Suprapubic skin (tissue), 4 donors: ENCODE measurements at places on chromosomes 1 and 21. TPM values are rescaled to one million over a fixed set of nuclear protein-coding genes. Genes with fewer than 3 reads are reported as not detected.

SLC1A7 gene
- total RNA-seq, result not detected

LCE3E gene
- total RNA-seq, result not detected

MSH4 gene
- total RNA-seq, result not detected

NFIA gene
- 54.2 TPM for total RNA-seq

MRPL24 gene
- 33.6 TPM for total RNA-seq

SLC9C2 gene
- not detected for total RNA-seq

ASB17 gene
- total RNA-seq, result not detected

EFNA1 gene
- 88.9 TPM for total RNA-seq

OR2T34 gene
- 2.0 TPM for total RNA-seq

TMEM269 gene
- 0.16 TPM for total RNA-seq

LRRC3 gene
- 3.9 TPM for total RNA-seq

GFI1 gene
- 0.48 TPM for total RNA-seq

VSIG8 gene
- total RNA-seq, result 28.8 TPM

CDK18 gene
- 3.2 TPM for total RNA-seq

TCEA3 gene
- 50.6 TPM for total RNA-seq

TP73 gene
- 24.7 TPM for total RNA-seq

DYRK3 gene
- 4.7 TPM for total RNA-seq

DNA sequence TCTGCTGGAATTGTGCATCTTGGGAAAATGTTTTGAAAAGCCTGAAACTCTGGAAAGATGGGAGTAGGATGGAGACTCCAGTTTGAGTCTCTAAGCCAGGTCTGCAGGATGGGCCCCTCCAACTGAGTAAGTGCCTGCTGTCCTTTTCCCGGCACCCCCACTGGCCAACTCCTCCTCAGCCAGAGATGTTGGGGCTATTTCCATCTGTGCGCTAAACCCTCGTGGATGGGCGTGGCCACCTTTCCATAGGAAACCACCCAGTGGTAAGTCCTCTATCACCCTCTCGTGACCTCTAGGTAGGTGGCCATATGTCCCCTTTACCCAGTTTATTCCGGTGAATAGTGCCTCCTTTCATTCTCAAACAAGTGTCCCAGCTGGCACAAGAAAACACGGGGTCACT is 250.9 kb downstream of the TOMM20 start:
- H3K27me3 ChIP-seq, result no peaks in the 10 kb centered on the region
- no peaks in the 10 kb centered on the region for H3K36me3 ChIP-seq
- peaks cover 19% of the 10 kb centered on the region for H3K4me1 ChIP-seq
- H3K4me3 ChIP-seq, result no peak overlapping the region
- H3K27ac ChIP-seq, result no peak overlapping the region
- DNase-seq, result no peak

- peaks cover 40% of the 10 kb centered on the region for H3K4me1 ChIP-seq
- peak; percentile 49 for DNase-seq
- no peaks in the 10 kb centered on the region for H3K36me3 ChIP-seq
- H3K27me3 ChIP-seq, result no peaks in the 10 kb centered on the region
- H3K27ac ChIP-seq, result no peak overlapping the region
Observed at GRCh38 chr1:109788695-109789521, 25.2 kb upstream of the EPS8L3 start.

DNA sequence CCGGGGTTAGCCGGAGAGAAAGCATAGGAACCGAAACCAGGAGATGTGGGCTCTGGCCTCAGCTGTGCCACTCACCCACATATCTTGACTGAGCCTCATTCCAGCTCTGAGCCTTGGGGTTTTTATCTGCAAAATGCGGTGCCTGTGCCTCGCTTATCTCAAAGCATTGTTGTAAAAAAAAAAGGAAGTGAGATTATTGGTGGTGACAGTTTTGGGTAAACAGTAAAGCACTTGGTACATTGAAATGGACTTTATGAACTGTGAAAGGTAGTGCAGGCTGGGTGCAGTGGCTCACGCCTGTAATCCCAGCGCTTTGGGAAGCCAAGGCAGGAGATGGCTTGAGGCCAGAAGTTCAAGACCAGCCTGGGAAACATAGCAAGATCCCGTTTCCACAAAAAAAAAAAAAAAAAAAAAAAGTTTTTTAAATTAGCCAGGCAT is 3.8 kb downstream of the PTAFR start:
- DNase-seq, result no peak
- no peak overlapping the region for H3K4me3 ChIP-seq
- no peaks in the 10 kb centered on the region for H3K36me3 ChIP-seq
- no peaks in the 10 kb centered on the region for H3K27me3 ChIP-seq
- no peak overlapping the region for H3K27ac ChIP-seq
- H3K4me1 ChIP-seq, result peaks cover 22% of the 10 kb centered on the region

- H3K27me3 ChIP-seq, result no peaks in the 10 kb centered on the region
- no peak for DNase-seq
- H3K27ac ChIP-seq, result no peak overlapping the region
- H3K36me3 ChIP-seq, result peaks cover 68% of the 10 kb centered on the region
- no peak overlapping the region for H3K4me3 ChIP-seq
Observed at GRCh38 chr1:46816930-46817329, 18.1 kb downstream of the CYP4B1 start.

DNA sequence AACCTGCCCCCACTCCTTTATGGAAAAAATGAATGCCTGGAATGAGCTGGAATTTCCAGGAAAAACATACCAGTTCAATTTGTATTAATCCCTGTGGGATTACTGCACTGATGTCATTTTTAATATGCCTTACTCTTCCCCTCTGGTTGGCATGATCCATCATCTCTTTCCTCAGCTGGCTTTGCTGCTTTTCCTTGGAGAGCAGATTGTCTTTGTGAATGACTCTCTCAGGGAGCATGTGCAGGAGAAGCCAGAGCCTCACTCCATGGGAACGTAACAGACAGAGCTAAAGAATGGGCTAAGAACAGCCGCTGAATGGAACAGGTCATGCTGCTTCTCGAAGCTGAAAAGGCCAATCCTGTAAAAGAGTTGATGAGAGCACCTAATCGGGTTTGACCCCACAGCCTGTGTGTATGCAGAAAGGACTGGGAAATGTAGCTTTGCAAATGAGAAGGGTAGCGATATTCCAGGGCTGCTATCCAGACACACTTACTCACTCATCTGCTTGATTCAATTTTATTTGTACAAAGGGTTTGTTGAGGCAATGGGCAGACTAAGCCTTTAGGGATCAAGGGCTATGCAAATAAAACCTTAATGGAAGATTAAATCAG is 20.7 kb downstream of the PHC2 start:
- DNase-seq, result no peak
- H3K27ac ChIP-seq, result no peak overlapping the region
- H3K4me1 ChIP-seq, result no peaks in the 10 kb centered on the region
- no peak overlapping the region for H3K4me3 ChIP-seq
- no peaks in the 10 kb centered on the region for H3K36me3 ChIP-seq
- no peaks in the 10 kb centered on the region for H3K27me3 ChIP-seq

DNA sequence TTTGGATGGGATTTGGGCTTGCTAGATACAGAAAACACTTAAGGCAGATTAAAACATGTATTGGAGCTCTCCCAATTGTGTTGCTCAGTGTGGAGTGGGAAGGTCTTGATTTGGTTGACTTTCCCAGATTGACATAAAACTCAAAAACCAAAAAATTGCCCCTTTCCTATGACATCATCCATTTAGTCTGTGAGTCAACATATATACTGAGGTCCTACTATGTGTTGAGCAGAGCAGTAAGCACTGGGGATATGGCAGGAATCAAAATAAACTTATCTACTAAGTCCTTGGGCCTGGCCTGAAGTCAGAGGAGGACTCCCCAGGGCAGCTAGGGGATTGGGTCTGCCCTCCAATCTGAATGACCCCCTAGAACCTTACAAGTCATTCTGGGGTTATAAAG is 61.0 kb downstream of the CHIA start:
- H3K4me1 ChIP-seq, result peaks cover 5% of the 10 kb centered on the region
- no peak overlapping the region for H3K4me3 ChIP-seq
- no peak for DNase-seq
- H3K27ac ChIP-seq, result no peak overlapping the region
- H3K27me3 ChIP-seq, result no peaks in the 10 kb centered on the region
- H3K36me3 ChIP-seq, result no peaks in the 10 kb centered on the region

DNA sequence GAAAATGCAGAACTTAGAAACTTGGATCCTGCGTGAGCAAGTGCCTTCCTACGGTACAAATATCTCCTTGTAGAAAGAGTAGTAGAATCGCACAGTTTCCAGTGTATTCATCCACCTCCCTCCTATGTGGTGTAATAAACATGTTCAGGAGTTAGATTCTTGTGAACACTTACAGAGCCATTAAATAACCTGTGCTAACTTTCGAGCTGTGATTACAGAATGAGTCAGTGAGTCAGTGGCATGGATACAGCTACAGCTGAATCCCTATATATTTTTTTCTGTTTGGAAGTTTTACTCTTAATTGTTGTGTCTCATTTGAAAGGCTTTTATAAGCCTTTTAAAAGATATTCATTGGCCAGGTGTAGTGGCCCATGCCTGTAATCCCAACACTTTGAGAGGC is 148.7 kb downstream of the EDEM3 start:
- no peak for DNase-seq
- no peaks in the 10 kb centered on the region for H3K27me3 ChIP-seq
- H3K27ac ChIP-seq, result peak overlapping the region; percentile 1
- H3K4me1 ChIP-seq, result peaks cover 12% of the 10 kb centered on the region

GRCh38 chr1:228842094-228842775 is 107.0 kb downstream of the RHOU start:
- H3K27me3 ChIP-seq, result no peaks in the 10 kb centered on the region
- no peak overlapping the region for H3K4me3 ChIP-seq
- H3K27ac ChIP-seq, result no peak overlapping the region
- no peaks in the 10 kb centered on the region for H3K36me3 ChIP-seq
- DNase-seq, result no peak

DNA sequence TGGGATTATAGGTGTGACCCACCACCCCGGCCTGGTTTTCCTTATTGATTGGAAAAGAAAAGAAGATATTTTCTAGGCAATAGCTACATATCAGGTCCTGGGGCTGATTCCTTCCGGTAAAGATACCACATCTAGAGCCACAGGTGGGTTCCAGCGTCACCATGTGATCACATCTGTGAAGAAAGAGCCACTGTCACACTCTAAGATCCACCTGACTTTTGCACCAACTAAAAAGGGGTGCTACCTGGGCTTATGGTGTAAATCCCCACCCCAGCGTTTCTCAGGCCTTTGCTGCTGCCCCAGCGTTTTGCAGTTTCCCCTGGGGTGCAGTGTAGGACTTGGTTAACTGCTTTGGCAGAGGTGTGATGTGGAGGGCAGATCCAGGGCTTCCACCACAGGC is 22.3 kb upstream of the PDE9A start:
- peaks cover 3% of the 10 kb centered on the region for H3K4me1 ChIP-seq
- no peak overlapping the region for H3K4me3 ChIP-seq
- peak; percentile 29 for DNase-seq
- no peaks in the 10 kb centered on the region for H3K36me3 ChIP-seq

- H3K4me1 ChIP-seq, result peaks cover 2% of the 10 kb centered on the region
- peak overlapping the region; percentile 61 for H3K27ac ChIP-seq
- DNase-seq, result no peak
- H3K36me3 ChIP-seq, result no peaks in the 10 kb centered on the region
Observed at GRCh38 chr1:233627376-233627775, 13.5 kb downstream of the KCNK1 start.

GRCh38 chr1:60223158-60223557 is 149.6 kb upstream of the C1orf87 start:
- no peaks in the 10 kb centered on the region for H3K27me3 ChIP-seq
- no peak overlapping the region for H3K27ac ChIP-seq
- H3K4me1 ChIP-seq, result no peaks in the 10 kb centered on the region
- no peak overlapping the region for H3K4me3 ChIP-seq

DNA sequence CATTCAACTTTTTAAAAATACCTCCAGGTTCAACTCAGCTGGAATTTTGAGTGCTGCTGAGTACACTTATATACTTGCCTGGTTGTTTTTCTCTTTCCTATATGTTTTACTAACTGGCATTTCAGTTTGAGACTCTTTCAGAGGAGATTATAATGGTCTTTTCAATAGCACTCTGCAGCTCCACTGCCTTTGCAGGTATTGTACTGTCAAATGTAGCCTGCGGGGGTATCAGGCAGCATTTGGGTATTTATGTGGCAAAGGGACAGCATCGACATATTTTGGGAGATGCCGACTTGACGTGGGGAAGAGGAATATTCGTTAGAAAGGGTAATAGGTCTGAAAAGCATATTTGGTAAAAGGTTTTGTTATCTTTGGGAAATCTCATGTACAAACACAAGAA is 11.1 kb upstream of the TGFBR3 start:
- H3K27me3 ChIP-seq, result no peaks in the 10 kb centered on the region
- peaks cover 6% of the 10 kb centered on the region for H3K4me1 ChIP-seq
- H3K4me3 ChIP-seq, result no peak overlapping the region
- DNase-seq, result no peak
- H3K36me3 ChIP-seq, result no peaks in the 10 kb centered on the region

GRCh38 chr21:22019766-22020165 is 1021.6 kb downstream of the NCAM2 start:
- no peak overlapping the region for H3K4me3 ChIP-seq
- H3K36me3 ChIP-seq, result no peaks in the 10 kb centered on the region
- H3K27me3 ChIP-seq, result no peaks in the 10 kb centered on the region
- H3K4me1 ChIP-seq, result no peaks in the 10 kb centered on the region
- no peak for DNase-seq
- H3K27ac ChIP-seq, result no peak overlapping the region

GRCh38 chr1:30875916-30876315 is 32.6 kb downstream of the SDC3 start:
- H3K4me1 ChIP-seq, result peaks cover 14% of the 10 kb centered on the region
- DNase-seq, result no peak
- H3K27ac ChIP-seq, result no peak overlapping the region
